AG09309 (cell line): ENCODE measurements at places on chromosomes 13 and 19.
A peak's percentile ranks its signal among the peaks of the same experiment; 100 is the strongest.

GRCh38 chr13:29319451-29319850 is 276.0 kb downstream of the SLC7A1 start:
- no peak for DNase-seq

- DNase-seq: no peak
Measured at GRCh38 chr19:42277821-42278451, 8.9 kb downstream of the CIC start.

DNA sequence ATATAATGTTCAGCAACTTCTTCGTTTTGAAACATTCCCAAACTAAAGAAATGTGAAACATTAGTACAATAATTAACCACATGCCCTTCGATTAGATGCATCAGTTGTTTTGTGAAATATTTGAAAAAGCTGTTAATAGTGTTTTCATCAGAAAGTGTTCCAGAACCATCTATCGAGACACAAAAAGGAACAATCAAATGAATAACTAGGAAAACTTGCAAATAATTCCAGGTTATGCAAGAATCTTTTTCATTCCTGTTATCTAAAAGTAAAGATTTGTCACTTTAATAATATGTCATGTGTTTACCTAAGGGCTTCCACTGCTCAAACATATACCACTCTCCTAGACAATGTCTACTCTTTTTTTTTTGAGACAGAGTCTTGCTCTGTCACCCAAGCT is 904.2 kb upstream of the MIR17HG start:
- DNase-seq: no peak

DNA sequence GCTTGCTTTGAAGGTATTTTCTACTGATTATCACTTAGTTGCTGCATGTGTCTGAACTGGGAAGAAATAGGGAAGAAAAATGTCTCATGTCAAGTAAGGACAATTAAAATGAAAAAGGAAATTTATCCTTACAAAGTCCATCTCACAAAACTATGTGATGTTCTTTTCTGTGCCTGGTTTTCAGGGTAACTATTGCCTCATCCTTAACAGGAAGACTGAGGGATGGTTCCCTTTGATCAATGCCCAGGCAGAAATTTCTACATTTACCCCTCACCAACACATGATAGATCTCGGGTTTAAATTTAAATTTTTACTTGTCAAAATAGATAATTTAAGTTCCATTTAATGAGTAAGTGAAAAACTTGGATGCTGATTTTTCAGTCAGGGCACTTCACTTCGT is 3.9 kb upstream of the FOXO1 start:
- DNase-seq: no peak

- DNase-seq: no peak
Measured at GRCh38 chr19:55528030-55528803, 8.7 kb downstream of the SBK2 start.

DNA sequence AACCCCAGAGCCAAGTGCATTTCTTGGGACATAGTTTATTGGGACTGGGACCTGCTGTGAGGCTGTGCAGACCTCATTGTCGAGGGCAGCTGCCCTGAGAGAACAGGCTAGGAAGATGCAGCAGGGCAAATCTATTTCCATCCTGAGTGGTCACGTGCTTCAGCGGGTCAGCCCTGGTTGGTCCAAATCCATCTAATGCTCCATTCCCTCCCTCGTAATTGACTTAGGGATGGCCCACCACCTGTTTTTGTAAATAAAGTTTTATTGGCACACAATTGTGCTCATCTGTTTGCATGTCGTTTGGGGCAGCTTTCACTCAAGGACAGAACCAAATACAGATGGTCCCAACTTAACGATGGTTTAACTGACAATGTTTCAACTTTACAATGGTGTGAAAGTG is 75.5 kb upstream of the ADGRE5 start:
- no peak for DNase-seq

- no peak for DNase-seq
Measured at GRCh38 chr19:54127688-54128440, 9.7 kb upstream of the CNOT3 start.

GRCh38 chr19:48770266-48770665 is 14.9 kb downstream of the FGF21 start:
- peak; percentile 84 for DNase-seq

DNA sequence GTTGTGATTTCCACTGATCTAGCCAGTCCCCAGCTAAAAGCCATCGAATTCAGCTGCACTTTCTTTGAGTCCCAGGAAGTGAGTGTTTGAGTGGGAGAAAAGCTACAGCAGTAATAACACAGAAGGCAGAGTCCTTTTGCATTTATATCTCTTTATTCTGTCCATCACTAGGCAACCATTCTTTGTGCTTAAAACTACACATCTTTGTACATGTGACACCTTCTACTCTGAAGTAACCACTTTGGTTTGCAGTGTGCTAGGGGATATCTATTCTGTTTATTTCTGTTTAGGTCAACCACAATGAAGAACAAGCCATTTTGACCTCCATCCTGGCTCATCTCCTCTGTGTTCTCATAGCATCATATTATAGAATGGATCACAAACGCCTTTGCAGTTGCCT is 226.0 kb upstream of the SERP2 start:
- no peak for DNase-seq

DNA sequence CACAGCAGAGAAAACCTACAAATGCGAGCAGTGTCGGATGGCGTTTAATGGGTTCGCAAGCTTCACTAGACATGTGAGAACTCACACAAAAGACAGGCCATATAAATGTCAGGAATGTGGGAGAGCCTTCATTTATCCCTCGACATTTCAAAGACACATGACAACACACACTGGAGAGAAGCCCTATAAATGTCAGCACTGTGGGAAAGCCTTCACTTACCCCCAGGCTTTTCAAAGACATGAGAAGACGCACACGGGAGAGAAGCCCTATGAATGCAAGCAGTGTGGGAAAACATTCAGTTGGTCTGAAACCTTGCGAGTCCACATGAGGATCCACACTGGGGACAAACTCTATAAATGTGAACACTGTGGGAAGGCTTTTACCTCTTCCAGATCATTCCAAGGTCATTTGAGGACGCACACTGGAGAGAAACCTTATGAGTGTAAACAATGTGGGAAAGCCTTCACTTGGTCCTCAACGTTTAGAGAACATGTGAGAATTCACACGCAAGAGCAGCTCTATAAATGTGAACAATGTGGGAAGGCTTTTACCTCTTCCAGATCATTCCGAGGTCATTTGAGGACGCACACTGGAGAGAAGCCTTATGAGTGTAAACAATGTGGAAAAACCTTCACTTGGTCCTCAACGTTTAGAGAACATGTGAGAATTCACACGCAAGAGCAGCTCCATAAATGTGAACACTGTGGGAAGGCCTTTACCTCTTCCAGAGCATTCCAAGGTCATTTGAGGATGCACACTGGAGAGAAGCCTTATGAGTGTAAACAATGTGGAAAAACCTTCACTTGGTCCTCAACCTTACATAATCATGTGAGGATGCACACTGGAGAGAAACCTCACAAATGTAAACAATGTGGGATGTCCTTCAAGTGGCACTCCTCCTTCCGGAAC is 16.8 kb downstream of the ZNF57 start:
- DNase-seq: no peak

GRCh38 chr19:44609219-44609618 is 4.1 kb upstream of the IGSF23 start:
- no peak for DNase-seq

DNA sequence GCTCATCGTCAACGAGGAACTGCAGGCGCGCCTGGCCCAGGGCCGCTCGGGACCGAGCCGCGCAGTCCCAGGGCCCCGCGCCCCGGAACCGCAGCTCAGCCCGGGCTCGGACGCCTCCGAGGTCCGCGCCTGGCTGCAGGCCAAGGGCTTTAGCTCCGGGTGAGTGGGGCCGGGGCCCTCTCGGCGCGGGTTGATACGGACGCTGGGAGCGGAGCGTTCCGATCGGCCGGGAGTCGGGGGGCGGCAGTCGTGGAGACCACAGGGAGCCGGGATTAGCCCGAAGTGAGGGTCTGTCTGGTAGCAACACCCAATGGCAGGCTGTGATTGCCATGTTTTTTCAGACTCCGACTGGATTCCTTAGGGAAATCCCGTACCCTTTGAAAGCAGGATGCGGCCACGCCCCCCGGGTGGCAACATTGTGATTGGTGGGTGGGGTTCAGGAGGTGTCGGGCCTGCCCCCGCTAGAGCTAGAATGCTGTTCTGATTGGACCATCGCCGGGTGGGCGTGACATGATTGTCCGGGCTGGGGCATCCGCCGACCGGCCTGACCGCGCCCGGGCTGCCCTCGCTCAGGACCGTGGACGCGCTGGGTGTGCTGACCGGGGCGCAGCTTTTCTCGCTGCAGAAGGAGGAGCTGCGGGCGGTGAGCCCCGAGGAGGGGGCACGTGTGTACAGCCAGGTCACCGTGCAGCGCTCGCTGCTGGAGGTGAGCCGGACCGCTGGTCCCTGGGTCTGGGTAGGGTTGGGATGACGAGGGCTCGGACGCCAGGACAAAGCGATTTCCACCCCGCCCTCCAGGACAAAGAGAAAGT is 11.3 kb downstream of the EPS8L1 start:
- DNase-seq: peak; percentile 61

GRCh38 chr13:71727042-71727441 is 140.0 kb downstream of the DACH1 start:
- DNase-seq: no peak

DNA sequence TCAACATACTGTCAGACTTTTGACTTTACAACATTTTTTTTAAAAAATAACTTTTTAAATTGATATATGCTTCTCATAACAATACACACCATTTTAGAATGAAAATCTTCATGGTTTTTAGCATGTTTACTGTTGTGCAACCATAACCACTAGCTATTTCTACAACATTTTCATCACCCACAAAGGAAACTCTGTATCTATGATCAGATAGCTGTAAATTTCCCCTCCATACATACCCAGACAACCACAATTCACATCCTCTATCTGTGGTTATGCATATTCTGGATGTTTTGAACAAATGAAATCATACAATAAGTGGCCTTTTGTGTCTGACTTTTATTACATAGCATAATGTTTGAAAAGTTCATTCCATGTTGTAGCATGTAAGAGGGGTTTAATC is 1666.0 kb downstream of the EFNB2 start:
- DNase-seq: no peak

DNA sequence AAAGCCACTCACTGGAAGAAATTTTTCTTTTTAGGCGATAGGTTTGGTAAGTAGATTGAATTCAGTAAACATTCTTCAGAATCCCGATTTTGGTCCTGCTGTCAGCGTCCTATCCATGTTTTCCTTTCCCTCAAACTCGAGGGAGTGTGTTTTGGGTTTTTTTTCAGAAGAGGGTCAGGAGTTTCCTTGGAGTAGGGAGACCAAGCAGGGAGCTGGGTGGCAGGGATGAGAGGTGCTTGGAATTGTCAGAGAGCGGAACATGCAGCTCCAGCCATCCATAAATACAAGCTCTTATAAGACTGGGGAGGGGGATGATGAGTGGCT is 1.6 kb upstream of the PCDH8 start:
- DNase-seq: no peak

DNA sequence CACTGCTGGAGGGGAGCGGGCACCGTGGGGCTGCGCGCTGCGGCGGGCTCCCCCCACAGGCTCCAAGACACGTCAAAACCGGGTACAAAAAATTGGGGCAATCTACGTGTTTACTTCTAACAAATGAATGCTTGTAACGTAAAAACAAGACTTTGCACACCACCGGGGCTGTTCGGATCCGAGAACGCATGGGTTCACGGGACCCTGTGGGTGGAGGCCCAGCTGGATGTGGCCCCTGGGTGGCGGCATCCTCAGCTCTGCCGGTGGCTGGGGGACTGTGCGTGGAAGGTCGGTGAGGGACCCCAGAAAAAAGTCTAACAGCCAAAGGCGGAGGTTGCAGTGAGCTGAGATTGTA is 10.3 kb upstream of the SLC7A10 start:
- no peak for DNase-seq

DNA sequence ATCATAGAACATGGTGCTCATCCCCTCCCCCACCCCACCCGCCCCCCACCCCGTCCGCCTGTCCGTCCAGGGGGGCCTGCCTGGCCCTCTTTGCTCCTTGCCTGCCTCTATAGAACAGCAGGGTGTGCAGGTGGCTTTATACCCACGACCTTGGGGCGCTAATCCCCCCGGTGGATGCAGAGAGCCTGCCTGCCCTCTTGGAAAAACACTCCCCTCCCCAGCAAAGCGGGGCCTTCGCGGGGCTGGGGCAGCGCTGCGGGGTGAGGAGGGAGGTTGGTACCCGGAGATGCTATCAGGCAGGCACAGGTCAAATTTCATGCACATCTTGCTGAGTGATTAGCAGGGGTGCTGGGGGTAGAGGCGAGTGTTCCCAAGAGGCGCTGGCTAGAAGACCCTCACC is 21.9 kb downstream of the RFX1 start:
- no peak for DNase-seq

GRCh38 chr13:20360041-20360491 is 127.9 kb upstream of the GJB6 start:
- DNase-seq: no peak

- DNase-seq: no peak
Measured at GRCh38 chr19:33171222-33171795, 22.8 kb upstream of the LRP3 start.

- DNase-seq: no peak
Measured at GRCh38 chr13:48315969-48316650, 12.6 kb downstream of the RB1 start.

DNA sequence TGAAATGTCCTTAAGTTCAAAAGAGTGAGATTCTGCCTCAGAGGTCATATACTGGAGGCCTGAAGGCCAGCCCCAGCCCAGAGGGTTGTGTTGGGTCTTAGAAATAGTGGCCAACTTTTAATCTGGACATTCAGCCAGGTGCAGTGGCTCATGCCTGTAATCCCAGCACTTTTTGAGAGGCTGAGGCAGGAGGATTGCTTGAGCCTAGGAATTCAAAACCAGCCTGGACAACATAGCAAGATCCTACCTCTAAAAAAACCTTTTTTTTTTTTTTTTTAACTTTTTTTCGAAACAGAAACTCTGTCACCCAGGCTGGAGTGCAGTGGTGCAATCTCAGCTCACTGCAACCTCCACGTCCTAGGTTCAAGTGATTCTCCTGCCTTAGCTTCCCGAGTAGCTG is 15.5 kb downstream of the DPF1 start:
- DNase-seq: no peak

GRCh38 chr19:7942981-7943443 is 454 bp downstream of the TIMM44 start:
- DNase-seq: no peak

- no peak for DNase-seq
Measured at GRCh38 chr13:48938308-48938943, 37.3 kb upstream of the FNDC3A start.

- DNase-seq: no peak
Measured at GRCh38 chr19:36514012-36514612, 14.0 kb downstream of the ZNF260 start.

DNA sequence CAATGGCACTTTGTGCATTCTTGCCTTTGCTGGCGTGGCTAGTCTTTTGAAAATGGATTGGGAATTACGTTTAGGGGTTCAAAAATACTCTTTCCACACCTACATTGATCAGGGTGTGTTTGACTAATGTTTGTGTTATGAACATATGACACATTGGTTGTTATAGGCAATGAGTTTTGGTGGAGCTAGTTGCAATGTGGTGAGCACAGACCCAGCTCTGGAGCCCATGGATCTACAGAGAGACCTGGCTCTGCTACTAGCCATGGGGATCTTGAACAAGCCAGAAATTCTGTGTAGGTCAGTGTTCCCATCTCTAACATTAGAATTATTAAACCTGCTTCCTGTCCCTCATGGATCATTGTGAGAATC is 222.4 kb upstream of the UBL3 start:
- DNase-seq: no peak
